PC-3 (cell line): ENCODE measurements at places on chromosomes 13 and 19. TPM values are rescaled to one million over a fixed set of nuclear protein-coding genes. Genes with fewer than 3 reads are reported as not detected.

DNA sequence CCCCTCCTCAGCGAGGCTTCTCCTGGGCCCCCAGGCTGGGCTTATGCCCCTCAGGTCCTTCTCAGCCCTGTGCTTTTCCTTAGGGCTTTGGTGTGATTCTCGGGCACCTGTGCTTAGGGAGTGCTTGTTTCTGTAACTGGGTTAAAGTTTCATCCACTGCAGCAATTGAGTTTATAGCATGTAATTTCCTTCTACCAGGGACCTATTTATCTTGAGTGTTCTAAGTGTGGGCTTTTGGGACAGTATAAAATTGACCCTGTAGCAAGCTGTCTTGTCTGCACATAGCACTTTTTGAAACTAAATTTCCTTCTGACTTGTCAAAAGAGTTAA is 47.6 kb downstream of the GATAD2A start:
- no peaks in the 10 kb centered on the region for H3K27me3 ChIP-seq
- H3K4me3 ChIP-seq: no peak overlapping the region
- no peak for DNase-seq
- H3K36me3 ChIP-seq: no peaks in the 10 kb centered on the region; the same call in 1 of the 2 replicates

DNA sequence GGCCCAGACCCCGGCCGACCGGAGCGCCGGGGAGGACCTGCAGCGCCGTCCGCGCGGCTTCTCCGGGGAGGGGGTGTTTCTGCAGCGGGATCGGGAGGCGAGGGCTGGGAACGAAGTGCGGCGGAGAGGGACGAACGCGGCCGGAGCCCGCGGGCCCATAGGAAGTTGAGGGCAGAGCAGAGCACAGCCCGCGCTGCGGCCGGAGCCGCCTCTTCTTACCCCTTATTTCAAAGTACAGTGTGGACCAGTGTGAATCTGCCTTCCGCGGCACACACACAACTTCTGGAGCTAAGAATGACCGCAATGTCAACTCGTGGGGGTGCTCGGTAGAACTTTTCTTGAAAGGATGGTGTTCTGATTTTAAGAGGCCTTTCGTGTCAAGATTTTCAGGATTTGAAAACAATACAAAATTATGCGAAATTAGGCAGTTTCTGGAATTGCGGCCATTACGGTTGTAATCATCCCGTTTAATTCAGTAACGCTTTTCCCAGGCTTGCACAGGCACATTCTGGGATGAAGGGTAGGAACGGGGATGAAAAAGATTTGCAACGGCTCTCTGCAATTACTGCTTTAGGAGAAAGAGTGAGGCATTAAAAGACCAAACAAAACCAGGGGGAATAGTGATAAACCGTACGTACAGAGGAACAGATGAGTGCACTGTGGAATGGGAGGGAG is 821 bp downstream of the TDRD3 start:
- peak; percentile 37 for DNase-seq
- no peaks in the 10 kb centered on the region for H3K36me3 ChIP-seq
- H3K27ac ChIP-seq: peak overlapping the region; percentile 37
- no peaks in the 10 kb centered on the region for H3K27me3 ChIP-seq
- H3K4me1 ChIP-seq: peaks cover 26% of the 10 kb centered on the region
- H3K4me3 ChIP-seq: peak overlapping the region; percentile 89

- peak; percentile 15 for DNase-seq
- H3K27me3 ChIP-seq: no peaks in the 10 kb centered on the region
Measured at GRCh38 chr19:54136086-54136863, 1.3 kb upstream of the CNOT3 start.

STAP2 gene
- total RNA-seq: 71.1 and 72.6 TPM in 2 replicates

TOMM40 gene
- 190 and 201 TPM in 2 replicates for total RNA-seq

DNA sequence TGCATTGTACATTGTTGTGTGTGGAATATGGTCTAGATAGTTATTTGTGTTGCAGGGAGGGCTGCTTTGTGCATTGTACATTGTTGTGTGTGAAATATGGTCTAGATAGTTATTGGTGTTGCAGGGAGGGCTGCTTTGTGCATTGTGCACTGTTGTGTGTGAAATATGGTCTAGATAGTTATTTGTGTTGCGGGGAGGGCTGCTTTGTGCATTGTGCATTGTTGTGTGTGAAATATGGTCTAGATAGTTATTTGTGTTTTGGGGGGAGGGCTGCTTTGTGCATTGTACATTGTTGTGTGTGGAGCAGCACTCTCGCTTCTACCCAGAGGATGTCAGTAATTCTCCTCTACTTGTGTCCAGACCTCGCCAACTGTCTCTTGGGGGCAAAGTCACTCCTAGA is 36.3 kb upstream of the ZNF835 start:
- H3K27me3 ChIP-seq: no peaks in the 10 kb centered on the region
- no peak overlapping the region for H3K27ac ChIP-seq
- no peaks in the 10 kb centered on the region for H3K4me1 ChIP-seq
- H3K36me3 ChIP-seq: no peaks in the 10 kb centered on the region
- DNase-seq: no peak

- no peaks in the 10 kb centered on the region for H3K27me3 ChIP-seq
- H3K4me3 ChIP-seq: peak overlapping the region; percentile 77
- H3K36me3 ChIP-seq: no peaks in the 10 kb centered on the region; the same call in 1 of the 2 replicates
- peak overlapping the region; percentile 33 for H3K27ac ChIP-seq
- peak; percentile 91 for DNase-seq
Measured at GRCh38 chr19:1040476-1041271, 767 bp downstream of the ABCA7 start.

RASGRP4 gene
- total RNA-seq: not detected in 2 replicates

- H3K27me3 ChIP-seq: no peaks in the 10 kb centered on the region
- H3K27ac ChIP-seq: no peak overlapping the region; the same call in 1 of the 2 replicates
- H3K4me3 ChIP-seq: no peak overlapping the region
Measured at GRCh38 chr13:95530178-95530577, 22.3 kb upstream of the CLDN10 start.

- H3K36me3 ChIP-seq: no peaks in the 10 kb centered on the region
- DNase-seq: no peak
- H3K4me1 ChIP-seq: no peaks in the 10 kb centered on the region
- no peak overlapping the region for H3K27ac ChIP-seq
- no peak overlapping the region for H3K4me3 ChIP-seq
Measured at GRCh38 chr13:72694314-72694713, 33.1 kb downstream of the MZT1 start.

C5AR2 gene
- not detected in 2 replicates for total RNA-seq

DNA sequence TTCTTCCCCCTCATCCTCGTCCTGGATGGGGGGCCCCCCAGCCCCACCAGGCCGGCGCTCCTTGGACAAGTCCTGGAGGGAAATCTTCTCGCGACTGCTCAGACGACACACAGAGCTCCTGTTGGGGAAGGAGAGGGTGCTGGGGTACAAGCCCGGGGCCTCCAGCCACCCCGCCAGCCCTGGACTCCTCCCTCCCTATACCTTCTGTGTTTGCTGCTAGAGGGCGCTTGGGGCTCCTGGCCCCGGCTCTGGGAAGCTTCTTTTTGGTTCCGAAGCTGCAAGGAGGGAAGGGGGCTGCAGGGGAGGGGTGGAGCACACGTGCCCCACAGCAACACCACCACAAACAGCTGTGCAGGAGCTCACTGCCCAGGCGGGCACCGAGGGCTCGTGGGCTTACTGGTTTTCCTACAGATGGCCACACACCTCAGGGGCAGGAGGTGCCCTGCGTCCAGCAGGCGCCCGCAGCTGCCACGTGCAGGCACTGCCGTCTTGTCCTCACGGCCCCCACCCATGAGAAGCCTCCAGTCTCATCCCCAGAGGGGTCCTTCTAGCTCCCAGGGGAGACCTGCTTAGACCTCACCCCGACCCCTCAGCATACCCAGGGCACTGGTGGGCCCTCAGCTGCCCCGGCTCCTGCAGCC is 20.5 kb downstream of the EPS8L1 start:
- no peak overlapping the region for H3K27ac ChIP-seq
- H3K36me3 ChIP-seq: peaks cover 10% of the 10 kb centered on the region; the same call in 1 of the 2 replicates
- no peak for DNase-seq
- no peaks in the 10 kb centered on the region for H3K4me1 ChIP-seq
- no peak overlapping the region for H3K4me3 ChIP-seq
- no peaks in the 10 kb centered on the region for H3K27me3 ChIP-seq

- H3K4me1 ChIP-seq: no peaks in the 10 kb centered on the region
- no peak overlapping the region for H3K4me3 ChIP-seq
- no peak for DNase-seq
- H3K36me3 ChIP-seq: no peaks in the 10 kb centered on the region; the same call in 1 of the 2 replicates
Measured at GRCh38 chr19:47865166-47865565, 6.1 kb downstream of the TPRX2 start.

ZNF527 gene
- total RNA-seq: 1.6 and 4.1 TPM in 2 replicates
